ENCODE measurements at places on chromosomes 4 and X. TPM values are rescaled to one million over a fixed set of nuclear protein-coding genes. Genes with fewer than 3 reads are reported as not detected.

DNA sequence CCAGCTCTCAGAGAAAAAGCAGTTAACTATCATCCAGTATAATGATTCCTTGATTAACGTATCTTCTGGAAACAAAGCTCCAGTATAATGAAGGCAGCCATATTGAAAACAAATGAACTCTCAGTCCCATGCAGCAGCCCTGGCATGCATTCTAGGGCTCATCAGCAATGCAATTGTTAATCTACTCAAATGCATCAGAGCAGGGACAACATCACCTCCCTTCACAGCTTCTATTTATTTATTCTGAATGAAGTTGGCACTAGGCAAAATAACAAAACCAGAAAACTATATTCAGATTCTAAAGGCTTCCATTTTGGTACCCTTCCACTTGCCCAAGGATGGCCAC is 11.4 kb downstream of the SH3D19 start:
- H3K4me1 ChIP-seq, result peaks cover 12% of the 10 kb centered on the region
- no peak for DNase-seq
- H3K4me3 ChIP-seq, result no peak overlapping the region

DNA sequence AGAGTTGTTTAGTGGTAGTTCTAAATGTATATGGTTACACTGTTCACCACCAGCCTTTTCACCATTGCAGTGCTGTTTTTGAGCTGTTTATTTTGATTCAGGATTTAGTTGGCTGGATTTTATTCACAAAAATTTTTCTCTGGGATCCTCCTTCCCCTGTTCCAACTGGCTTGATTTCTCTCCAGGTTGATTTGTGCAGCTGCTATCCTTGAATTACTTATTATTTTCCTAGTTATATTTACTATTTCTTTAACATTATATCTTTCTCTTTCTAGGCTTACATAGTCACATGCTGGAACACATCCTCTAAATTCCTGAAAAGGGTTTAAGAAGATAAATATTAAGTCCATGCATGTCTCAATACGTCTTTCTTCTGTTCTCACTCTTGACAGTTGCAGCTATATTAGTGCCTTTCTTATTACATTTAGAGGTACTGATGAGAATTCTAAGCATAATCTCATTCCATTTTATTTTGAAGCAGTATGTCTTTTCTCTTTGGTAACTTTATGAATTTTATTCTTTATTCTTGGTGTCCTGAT is 82.2 kb downstream of the SUPT20HL2 start:
- no peak for DNase-seq

- no peak overlapping the region for H3K27ac ChIP-seq
- H3K4me1 ChIP-seq, result no peaks in the 10 kb centered on the region
- DNase-seq, result no peak
- H3K4me3 ChIP-seq, result no peak overlapping the region
- H3K27me3 ChIP-seq, result no peaks in the 10 kb centered on the region
Observed at GRCh38 chr4:75056277-75056676, 123.4 kb downstream of the PARM1 start.

GRCh38 chr4:87868522-87868921 is 35.8 kb downstream of the MEPE start:
- no peak overlapping the region for H3K4me3 ChIP-seq
- DNase-seq, result no peak
- no peak overlapping the region for H3K27ac ChIP-seq
- H3K27me3 ChIP-seq, result peaks cover 32% of the 10 kb centered on the region
- no peaks in the 10 kb centered on the region for H3K36me3 ChIP-seq
- peaks cover 8% of the 10 kb centered on the region for H3K4me1 ChIP-seq

DNA sequence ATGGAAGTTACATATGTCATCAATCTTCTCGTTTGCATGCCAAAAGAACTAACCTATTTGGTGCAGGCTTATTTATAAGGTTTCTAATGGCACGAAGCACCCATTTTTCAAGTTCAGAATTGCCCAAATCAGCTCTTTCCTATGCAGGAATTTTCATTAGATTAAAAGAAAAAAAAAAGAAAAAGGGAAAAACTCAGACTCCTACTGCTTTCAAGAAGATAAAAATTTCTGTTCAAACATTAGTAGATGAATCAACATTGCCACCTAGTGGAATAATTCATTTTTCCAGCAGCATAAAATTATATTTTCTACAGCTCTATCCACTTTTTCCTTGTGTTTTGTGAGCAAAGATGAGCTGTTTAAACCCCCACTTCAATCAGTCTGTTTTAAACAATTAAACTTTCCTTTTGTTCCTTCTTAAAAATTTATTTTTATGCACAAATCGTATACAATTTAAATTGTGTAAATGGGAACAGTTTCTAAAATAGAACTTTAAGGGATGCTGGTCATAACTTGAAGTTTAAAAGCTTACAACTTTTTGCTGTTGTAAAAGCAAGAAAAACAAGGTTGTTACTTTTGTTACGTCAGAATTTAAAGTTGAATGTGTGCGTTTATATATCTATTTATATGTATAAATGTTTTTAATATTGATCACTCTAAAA is 309.9 kb downstream of the ARAP2 start:
- no peaks in the 10 kb centered on the region for H3K4me1 ChIP-seq
- H3K4me3 ChIP-seq, result no peak overlapping the region
- H3K27me3 ChIP-seq, result no peaks in the 10 kb centered on the region

DNA sequence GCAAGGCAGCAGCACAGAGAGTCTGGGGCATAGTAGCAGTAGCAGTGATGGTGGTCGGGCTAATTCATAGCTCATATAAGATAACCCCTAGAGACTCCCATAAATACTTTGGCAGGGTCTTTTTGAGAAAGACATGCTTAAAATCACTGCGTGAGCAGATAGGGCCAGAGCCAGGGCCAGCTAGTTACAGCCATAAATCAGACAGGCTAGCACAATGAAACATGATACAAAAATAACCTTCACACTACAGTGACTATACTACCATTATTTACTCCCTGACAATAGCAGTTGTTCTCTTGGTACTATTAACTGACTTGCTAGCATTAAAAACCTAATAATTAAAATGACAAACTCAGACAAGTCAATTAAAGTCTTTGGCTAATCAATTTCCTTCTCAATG is 295.9 kb downstream of the SMARCA1 start:
- no peaks in the 10 kb centered on the region for H3K36me3 ChIP-seq
- DNase-seq, result no peak
- H3K4me3 ChIP-seq, result no peak overlapping the region
- no peaks in the 10 kb centered on the region for H3K27me3 ChIP-seq
- no peaks in the 10 kb centered on the region for H3K4me1 ChIP-seq

DNA sequence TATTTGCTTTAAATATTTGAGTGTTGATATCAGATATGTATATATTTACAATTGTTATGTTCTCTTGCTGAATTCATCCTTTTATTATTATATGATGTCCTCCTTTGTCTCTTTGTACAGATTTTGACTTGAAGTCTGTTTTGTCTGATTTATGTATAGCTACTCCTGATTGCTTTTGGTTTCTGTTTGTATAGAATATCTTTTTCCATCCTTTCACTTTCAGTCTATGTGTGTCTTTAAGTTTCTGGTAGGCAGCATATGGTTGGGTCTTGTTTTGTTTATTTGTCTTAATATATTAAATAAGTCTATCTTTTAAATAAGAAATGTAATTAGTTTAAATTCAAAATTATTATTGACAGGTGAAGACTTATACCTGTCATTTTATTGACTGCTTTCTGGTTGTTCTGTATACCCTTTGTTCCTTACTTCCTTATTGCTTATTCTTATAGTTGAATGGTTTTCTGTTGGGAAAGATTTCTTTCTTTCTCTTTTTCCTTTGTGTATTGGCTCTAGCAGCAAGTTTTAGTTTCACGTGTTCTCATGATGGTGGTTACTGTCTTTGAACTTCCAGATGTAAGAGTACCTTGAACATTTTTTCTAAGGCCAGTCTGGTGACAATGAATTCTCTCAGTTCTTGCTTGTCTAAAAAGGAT is 31.1 kb downstream of the RAB28 start:
- H3K4me1 ChIP-seq, result 0 out of 2 replicates have a peak, but pooled peaks cover 4% of the 10 kb centered on the region
- H3K27ac ChIP-seq, result no peak overlapping the region
- no peaks in the 10 kb centered on the region for H3K27me3 ChIP-seq

- no peaks in the 10 kb centered on the region for H3K4me1 ChIP-seq
- no peaks in the 10 kb centered on the region for H3K36me3 ChIP-seq
- no peaks in the 10 kb centered on the region for H3K27me3 ChIP-seq
- no peak overlapping the region for H3K4me3 ChIP-seq
Observed at GRCh38 chr4:28913466-28913865, 1806.7 kb upstream of the PCDH7 start.

GRCh38 chr4:153409924-153410501 is 56.1 kb upstream of the TMEM131L start:
- peaks cover 17% of the 10 kb centered on the region for H3K4me1 ChIP-seq
- H3K27ac ChIP-seq, result peak overlapping the region; percentile 57
- no peak overlapping the region for H3K4me3 ChIP-seq
- H3K36me3 ChIP-seq, result no peaks in the 10 kb centered on the region
- DNase-seq, result no peak

DNA sequence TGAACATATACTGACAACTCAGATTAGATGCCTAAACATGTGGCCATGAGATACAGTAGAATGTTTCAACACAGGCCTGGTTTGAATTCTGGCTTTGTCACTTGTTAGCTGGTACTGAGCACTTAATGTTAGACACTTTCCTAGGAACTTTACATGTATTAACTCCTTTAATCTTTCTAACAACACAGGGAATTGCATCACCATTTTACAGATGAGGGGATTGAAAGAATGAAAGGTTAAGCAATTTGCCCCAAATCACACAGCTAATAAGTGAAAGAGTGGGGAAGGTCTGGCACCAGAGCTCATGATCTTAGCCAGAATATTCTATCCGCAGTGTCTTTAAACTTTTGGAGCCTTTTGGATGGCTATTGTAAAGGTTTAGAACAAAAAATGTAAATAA is 95.9 kb downstream of the NYX start:
- no peaks in the 10 kb centered on the region for H3K27me3 ChIP-seq
- no peak overlapping the region for H3K27ac ChIP-seq
- no peak for DNase-seq
- H3K36me3 ChIP-seq, result no peaks in the 10 kb centered on the region

- no peak overlapping the region for H3K27ac ChIP-seq
- no peaks in the 10 kb centered on the region for H3K27me3 ChIP-seq
- no peak overlapping the region for H3K4me3 ChIP-seq
- H3K4me1 ChIP-seq, result no peaks in the 10 kb centered on the region
- no peak for DNase-seq
- H3K36me3 ChIP-seq, result no peaks in the 10 kb centered on the region
Observed at GRCh38 chrX:29012867-29013266, 425.6 kb downstream of the IL1RAPL1 start.

DNA sequence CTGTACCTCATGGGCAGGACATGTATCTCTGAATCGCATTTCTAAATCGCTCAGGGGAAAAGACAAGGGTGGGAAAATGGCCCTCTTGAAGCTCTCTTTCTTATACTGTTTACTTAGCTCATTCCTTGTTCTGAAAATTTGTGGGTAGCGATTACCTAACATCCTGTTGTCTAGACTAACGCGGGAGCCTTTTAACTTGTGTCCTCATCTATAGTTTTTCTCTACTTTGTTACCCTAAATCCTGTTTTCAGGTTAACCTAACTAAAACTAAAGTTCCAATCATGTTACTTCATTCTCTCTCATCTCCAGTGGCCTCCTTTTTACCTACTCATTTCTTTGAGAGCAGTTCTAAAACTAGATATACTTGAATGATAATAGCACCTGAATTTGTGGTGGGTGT is 45.0 kb downstream of the SNX25 start:
- H3K27ac ChIP-seq, result no peak overlapping the region
- no peak overlapping the region for H3K4me3 ChIP-seq
- no peaks in the 10 kb centered on the region for H3K36me3 ChIP-seq

- H3K4me1 ChIP-seq, result peaks cover 64% of the 10 kb centered on the region
- H3K27me3 ChIP-seq, result no peaks in the 10 kb centered on the region
- peak overlapping the region; percentile 80 for H3K27ac ChIP-seq
- peak; percentile 91 for DNase-seq
- peak overlapping the region; percentile 30 for H3K4me3 ChIP-seq
Observed at GRCh38 chr4:25817059-25817681, 45.6 kb downstream of the SEL1L3 start.

GRCh38 chrX:49111791-49112190 is 11.7 kb downstream of the GPKOW start:
- DNase-seq, result no peak
- no peaks in the 10 kb centered on the region for H3K36me3 ChIP-seq
- H3K4me3 ChIP-seq, result no peak overlapping the region
- no peaks in the 10 kb centered on the region for H3K27me3 ChIP-seq
- no peak overlapping the region for H3K27ac ChIP-seq

GRCh38 chr4:153987291-153987690 is 198.4 kb upstream of the SFRP2 start:
- H3K4me1 ChIP-seq, result peaks cover 27% of the 10 kb centered on the region
- H3K4me3 ChIP-seq, result peak overlapping the region; percentile 6
- H3K27me3 ChIP-seq, result no peaks in the 10 kb centered on the region
- no peaks in the 10 kb centered on the region for H3K36me3 ChIP-seq

The ATP7A gene
- 6.6 TPM for total RNA-seq

The DCX gene
- not detected for total RNA-seq

The CSAG3 gene
- total RNA-seq, result not detected

The TMEM35A gene
- 0.76 TPM for total RNA-seq

The SMR3B gene
- not detected for total RNA-seq

The PRSS12 gene
- 30.0 TPM for total RNA-seq
